ENCODE measurements at places on chromosomes 7 and 10. TPM values are rescaled to one million over a fixed set of nuclear protein-coding genes. Genes with fewer than 3 reads are reported as not detected.

P4HA1 gene
- polyA plus RNA-seq: 14.2 TPM

C10orf90 gene
- polyA plus RNA-seq: not detected

AFAP1L2 gene
- 1.6 TPM for polyA plus RNA-seq

SDK1 gene
- polyA plus RNA-seq: 0.20 TPM

CYP2C19 gene
- polyA plus RNA-seq: not detected

SLC16A9 gene
- polyA plus RNA-seq: not detected

AIFM2 gene
- 1.5 TPM for polyA plus RNA-seq

SMKR1 gene
- 9.7 TPM for polyA plus RNA-seq

SPDYE16 gene
- not detected for polyA plus RNA-seq

PLCE1 gene
- polyA plus RNA-seq: 0.08 TPM

FAM237B gene
- polyA plus RNA-seq: not detected

CYP3A4 gene
- not detected for polyA plus RNA-seq

CCL24 gene
- not detected for polyA plus RNA-seq

TMEM184A gene
- not detected for polyA plus RNA-seq

PDCD4 gene
- polyA plus RNA-seq: 318 TPM

ACTL6B gene
- polyA plus RNA-seq: not detected

CPA2 gene
- not detected for polyA plus RNA-seq

SAMD9 gene
- polyA plus RNA-seq: 21.7 TPM

CPN1 gene
- polyA plus RNA-seq: not detected

ADIRF gene
- polyA plus RNA-seq: not detected

EIF3B gene
- 96.5 TPM for polyA plus RNA-seq

POMZP3 gene
- 14.3 TPM for polyA plus RNA-seq

LIPF gene
- polyA plus RNA-seq: not detected

ANAPC16 gene
- 444 TPM for polyA plus RNA-seq

DOCK4 gene
- polyA plus RNA-seq: 0.30 TPM

Data from naive thymus-derived CD8-positive, alpha-beta T cell (primary cell).